Activated T-cell treated with anti-CD3 and anti-CD28 coated beads, Interleukin-2, amount 50 U/mL, for 48 hours (primary cell): ENCODE measurements at places on chromosomes 7 and 10.

DNA sequence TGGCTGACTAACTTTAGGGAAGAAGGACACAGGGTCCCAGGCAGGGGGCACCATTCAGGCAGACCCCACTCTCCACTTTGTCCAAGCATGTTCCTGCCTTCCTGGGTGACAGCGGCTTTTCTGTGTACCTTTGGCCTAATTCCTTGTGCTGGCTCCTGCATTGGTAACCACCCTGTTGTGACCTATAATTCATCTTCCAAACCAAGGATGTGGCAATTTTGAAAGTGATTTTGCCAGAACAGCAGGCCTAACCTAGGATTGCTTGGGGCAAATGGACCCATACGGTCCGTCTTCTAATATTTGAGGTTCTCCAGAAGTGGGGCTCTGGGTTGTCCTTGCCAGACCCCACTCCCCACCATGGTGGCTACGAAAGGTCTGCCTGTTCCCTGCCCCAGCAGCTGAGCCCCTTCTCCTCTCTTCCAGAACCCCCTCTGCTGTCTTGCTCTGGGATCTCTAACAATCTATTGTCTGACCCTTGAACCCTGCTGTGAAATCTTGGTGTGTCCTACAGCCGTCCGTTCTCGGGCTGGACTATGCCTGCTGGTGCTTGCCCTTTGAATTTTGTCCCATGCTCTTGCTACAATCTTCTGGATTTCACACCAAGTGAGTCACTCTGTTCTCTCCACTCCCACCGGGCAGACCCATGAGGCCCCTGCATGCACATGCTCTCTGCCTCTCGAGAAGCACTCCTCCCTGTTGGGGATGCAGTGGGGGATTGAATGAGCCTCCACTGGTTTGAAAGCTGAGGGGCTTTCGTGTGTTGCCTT, 316.0 kb downstream of the CXCL12 start:
- DNase-seq = no peak

DNA sequence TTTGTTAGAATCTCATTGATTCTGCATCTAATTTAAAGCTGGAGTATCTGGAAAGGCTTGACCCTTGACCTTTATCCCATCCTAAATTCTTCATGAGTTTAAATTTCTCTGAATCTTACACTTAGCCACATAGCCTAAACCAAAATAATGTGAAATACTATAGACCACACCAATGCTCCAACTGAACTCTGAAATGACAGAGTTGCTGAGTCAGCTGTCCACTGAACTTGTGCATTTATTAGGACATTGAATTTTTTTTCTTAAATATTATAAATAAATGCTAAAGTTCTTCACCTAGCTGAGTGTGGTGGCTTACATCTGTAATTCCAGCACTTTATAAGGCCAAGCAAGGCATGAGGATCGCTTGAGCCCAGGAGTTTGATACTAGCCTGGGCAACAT, 390.9 kb upstream of the PFKP start:
- DNase-seq = no peak

DNA sequence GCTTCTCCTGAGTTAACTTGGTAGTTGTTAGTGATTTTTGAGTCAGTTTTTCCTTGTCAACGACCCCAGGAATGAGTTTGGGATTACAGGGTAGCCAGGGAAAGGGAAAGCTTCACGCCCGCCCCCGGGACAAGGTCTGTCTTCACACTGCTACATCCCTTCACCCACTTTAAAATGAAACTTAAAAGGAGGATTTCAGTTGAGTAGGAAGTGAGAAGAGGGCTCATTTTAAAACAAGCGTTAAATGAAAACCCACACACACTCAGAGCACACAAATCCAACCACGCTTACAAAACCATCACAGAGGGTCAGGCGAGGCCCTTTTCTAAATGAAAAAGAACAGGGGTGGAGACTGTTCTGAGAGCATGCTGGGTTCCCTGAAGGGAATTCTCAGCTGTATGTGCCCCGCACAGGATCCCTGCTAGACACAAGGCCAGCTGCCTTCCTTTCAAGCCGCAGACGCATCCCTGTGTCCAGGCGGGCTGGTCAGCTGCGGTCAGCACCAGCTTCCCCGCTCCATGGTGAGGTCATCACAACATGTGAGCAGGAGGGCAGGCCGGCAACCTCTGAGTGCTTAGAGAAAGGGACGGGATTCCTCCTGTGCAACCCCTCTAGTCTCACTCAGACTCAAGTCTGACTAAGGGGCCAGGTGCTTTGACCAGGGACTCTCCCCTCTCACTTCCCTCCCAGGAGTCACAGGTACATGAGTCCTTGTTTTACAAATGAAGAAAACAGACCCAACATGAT, 111.8 kb downstream of the EGFR start:
- DNase-seq = no peak

DNA sequence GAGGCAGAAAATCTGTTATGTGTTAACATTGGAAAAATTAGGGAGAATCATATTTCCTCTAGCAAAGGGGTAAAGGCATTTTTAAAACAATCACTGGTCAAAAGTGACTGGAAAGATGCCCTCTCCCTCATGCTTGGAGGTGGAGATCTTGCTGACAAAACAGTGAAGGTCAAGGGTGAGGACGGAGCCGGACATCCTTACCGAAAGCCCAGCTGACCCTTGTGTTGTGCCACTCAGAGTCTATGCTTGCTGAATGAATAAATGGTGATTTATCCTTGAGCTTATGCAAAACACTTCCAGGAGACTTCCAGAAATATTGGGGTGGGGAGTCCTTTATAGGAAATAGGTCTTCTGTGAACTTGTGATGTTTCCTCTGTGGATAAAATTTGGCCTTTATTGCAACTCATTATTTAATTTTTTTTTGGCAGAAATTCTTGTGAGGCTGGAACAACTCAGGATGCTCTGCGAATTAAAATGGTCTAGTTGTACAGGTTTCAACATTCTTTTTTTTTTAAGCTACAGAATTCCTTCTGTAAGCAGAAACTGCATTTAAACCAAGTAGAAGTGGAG, 28.3 kb upstream of the ELMO1 start:
- DNase-seq = no peak

DNA sequence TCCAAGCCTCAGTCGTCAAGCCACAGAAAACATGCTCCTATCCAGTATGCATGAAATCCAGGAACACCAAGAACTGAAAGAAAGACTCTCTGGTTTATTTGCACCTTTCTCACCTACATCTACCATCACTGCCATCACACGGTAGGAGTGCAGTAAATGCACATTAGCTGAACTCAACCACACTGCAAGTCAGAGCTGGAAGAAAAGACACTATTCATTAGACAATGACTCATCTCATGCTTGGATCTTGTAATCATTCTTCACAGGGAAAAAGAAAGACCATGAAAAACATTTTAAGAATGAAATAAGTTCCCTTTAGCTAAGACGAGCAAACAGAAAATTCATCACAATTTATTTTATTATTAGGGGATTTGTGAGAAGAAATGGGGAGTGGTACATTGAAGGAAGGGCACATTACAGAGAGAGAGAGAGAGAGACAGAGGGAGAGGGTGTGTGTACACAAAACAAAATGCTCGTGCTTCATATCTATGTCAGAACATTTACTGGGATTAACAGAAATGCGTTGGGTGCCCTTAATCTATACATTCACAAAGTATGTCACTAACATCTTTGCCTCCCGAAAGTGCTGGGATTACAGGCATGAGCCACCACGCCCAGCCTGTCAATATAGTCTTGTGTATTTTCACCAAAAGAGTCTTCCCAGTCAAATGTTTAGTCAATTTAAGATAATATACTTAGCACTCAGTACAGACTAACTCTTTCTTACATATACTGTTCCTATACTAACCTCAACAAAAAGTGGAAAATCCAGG, 324.9 kb downstream of the PARD3 start:
- DNase-seq = no peak

GRCh38 chr7:611281-611810, 91.7 kb upstream of the PDGFA start:
- no peak for DNase-seq

DNA sequence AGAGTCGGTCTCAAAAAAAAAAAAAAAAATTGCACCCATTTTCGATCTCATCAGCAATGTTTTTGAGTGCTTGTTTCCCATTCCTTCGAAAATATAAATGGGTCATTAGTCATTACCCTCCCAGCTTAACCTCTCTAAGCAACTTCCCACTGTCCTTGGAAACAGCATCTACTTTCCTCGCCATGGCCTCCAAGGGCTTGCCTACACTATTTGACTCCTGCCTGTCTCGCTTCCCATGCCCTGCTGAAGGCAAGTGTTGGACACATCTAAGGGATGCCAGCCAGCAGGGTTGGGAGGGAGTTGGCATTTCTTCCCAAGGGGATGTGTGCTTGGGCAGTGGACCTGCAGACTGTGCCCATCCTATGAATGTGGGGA, 12.7 kb upstream of the RHBDD2 start:
- no peak for DNase-seq

GRCh38 chr10:34826221-34826620, 11.1 kb upstream of the PARD3 start:
- DNase-seq = no peak

DNA sequence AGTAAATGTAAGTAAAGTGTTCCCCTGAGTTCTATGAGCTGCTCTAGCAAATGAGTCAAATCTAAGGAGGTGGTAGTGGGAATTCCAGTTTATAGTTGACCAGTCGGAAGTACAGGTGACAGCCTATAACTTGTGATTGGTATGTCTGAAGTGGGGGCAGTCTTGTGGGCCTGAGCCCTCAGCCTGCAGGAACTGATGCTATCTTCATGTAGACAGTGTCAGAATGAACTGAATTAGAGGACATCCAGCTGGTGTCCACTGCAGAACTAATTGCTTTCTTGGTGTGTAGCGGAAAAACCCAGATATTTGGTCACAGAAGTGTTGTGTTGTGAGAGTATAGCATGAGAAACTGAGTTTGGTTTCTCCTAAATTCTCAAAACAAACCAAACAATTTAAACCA, 127.9 kb upstream of the AMPH start:
- DNase-seq = no peak

DNA sequence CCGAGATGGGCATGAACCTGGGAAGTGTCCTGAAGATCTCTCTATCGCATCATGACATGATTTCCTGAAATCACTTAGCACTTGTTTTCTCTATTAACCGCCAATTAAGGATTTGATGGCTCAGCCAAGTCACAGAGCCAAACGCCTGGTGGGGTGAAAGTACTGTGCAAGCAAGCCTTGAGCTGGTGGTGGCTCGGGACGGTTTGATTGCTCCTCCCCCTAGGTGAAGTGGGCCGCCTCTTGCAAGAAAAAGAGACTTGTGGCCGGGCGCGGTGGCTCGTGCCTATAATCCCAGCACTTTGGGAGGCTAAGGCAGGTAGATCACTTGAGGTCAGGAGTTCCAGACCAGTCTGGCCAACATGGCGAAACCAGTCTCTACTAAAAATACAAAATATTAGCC, 50.3 kb downstream of the COL26A1 start:
- DNase-seq = no peak

GRCh38 chr7:133650487-133651300, 397.8 kb downstream of the EXOC4 start:
- DNase-seq = no peak

DNA sequence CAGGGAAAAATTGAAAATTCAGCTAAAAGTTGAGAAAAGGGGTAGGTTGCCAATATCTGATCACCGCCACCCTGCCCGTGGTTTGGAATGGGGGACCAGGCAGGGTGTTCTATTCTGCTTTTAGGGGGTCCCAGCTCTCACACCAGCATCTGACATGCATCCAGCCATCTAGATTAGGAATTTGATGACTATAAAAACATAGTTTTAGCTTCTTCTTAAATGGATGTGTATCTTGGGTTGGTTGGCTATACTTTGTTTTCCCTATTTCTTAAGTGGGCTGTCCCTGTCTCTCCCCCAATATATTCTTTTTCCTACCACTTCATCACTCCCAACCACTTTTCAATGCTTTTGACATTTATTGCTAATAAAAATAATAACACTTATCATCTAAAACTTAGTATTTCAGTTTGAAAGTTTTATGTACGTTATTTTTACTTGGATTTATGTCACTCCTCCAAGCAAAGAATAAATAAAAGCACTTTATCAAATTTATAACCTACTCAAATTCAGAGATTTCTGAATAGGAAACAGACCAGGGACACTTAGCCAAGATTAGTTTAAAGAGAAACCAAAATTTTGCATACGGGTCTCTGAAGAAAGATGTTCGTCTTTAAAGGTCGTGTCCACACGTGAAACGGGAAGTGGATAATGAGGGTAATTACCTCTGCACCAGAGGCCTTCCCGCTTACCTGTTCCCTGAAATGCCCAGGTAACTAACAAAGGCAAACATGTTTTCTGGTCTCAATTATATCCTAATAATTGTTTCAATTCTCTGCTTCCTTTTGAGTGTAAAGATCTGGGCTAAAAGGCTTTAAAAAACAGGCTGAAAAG, 233.2 kb upstream of the AUTS2 start:
- DNase-seq = no peak

- no peak for DNase-seq
These were observed 24.8 kb upstream of the ADARB2 start for GRCh38 chr10:1762076-1762475.

DNA sequence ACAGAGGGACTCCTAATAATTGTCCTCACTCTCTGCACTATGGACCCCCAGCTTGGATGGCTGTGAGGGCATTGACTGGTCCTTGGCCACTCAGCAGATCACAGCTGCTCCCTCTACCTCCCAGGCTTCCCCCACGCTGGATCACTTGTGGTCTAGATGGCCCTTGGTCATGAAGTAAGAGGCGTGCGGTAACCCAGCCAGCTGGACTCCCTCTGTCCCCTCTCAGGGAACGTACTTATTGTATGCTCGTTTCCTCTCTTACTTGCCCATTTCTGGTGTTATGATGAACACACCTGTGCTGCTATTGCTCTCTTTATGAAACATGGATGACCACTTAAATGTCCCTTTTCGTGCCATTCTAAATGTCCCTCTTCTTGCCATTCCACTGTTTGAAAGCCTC, 19.3 kb downstream of the ADAMTS14 start:
- no peak for DNase-seq

DNA sequence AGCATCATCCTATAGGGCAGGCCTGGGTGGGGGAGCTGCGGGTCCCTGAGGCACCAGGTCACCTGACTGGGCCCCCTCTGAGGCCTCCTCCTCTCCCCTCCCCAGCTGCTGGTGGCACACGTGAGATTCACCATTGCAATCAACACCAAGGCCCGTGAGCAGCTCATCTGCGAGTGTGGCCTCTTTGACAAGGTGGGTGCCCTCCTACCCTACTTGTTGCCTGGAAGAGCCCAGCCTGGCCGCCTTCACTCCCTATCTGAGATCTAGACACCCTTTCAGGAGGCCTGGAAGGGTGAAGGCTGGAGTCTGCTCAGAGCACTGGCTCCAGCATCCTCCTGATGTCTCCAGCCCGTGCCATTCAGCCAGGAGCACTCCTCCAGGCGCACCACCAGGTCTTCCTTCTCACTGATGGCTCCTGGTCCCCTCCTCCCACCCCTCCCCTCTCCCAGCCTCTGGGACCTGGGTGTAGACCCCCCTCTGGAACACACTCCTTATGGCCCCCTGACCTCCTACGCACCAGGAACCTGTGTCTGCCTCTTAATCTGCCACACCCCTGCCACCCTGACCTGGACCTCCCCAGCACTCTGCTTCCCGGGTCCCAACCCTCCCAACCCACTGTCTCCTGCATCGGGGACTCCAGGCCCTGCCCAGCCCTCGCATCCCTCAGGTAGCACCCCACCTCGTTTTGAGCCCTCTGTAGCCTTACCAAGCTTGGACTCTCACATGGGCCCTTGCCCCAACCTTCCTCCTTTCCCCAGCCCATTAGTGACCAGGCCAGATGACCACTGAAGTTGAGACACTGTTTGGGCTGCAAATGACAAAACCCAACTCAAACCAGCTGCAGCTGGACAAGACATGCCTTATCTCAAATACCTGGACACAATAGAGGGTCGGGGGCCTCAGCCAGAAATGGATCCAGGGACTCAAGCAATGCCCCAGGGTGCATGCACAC, 67.5 kb downstream of the ALOX5 start:
- DNase-seq = no peak
